ENCODE measurements at places on chromosomes 6 and 20.
A peak's percentile ranks its signal among the peaks of the same experiment; 100 is the strongest.

DNA sequence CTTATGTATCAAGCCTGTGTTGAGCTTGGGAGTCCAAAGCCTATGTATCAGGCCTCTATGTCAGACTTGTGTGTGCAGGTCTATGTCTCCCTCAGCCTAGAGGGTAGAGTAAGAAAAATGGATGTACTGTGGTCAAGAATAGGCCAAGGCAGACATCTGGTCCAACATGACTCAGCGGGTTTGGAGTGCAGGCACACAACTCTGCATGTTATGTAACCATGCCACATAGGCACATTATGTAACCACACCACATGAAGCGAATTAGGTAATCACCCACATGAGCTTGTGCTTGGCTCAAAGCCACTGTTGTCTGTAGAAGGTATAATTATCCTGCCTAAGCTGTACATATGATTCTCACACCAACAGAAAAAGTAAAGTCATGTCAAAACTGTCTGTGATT, 1190.5 kb upstream of the EYS start:
- DNase-seq: no peak

DNA sequence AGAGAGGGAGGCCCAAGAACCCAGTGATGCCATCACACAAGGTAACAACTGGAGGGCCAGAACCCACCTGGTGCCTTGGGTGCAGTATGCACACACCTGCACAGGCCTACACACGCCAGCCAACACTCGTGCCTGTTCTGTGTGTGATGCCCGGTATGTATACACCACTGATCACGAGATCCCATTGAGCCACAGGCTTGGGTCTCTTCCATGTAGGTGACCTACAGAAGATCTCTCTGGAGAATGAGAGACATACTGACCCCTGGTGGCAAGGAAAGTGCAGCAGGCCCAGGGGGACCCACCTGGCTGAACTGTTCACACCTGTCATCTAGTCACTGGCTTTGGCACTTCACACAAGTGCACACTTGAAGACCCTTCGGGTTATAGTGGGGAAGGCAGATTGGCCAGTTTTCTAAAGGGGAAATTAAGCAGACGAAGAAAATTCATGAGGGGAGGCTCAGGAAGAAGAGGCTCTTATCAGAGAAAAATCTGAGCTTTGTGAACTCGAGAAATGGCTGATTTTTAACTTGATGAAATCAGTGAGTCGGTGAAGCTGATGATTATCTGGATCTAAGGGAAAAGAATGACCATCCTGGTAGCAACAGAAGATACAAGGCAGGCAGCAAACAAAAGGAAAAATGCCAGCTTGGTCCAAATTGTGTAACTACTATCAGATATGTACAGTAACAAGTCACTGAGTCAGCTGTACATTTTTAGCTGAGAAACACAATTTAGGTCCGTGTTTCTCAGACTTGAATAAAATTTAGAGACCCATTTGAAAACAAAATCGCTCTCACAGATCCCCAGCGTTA, 69.1 kb upstream of the PBOV1 start:
- peak; percentile 28 for DNase-seq

GRCh38 chr6:169265486-169266131, 12.0 kb upstream of the THBS2 start:
- DNase-seq: no peak

DNA sequence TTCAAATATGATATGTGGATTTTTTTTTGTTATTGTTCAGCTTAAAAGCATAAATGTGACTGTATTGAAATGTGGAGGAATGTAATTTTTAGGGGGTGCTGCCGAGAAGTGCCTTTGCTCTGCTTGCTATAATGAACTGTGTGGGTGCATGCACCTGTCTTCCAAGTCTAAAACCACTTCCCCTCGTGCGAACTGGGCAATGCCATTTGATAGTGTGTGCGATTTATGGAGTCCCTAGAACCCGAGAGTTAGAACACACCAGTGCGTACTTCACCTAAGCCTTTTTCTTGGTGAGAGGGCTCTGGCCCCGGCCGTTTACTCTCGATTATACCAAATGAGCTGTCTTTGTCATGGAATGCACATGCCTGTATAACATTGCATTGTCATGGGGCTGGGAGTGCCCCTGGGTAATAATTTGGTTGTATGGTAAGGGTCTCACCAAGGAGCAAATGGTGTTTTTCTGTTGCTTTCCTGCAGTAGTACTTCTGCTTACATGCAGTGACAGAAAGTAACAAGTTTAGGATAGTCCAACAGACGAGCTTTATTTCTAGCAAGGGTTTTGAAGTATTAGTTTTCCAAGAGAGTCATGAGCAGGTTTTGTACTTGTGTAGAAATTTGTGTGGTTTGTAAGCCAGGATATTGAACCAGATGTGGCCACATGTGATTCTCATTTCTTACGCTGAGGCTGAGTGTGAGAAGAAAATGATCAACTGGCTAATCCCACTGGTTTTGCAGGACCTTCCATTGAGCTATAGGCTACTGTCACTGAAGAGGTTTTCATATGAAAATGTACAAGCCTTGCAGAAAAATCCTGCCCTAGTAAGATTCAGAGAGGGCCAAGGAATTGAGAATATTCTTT, 172.4 kb downstream of the DTNBP1 start:
- DNase-seq: no peak

DNA sequence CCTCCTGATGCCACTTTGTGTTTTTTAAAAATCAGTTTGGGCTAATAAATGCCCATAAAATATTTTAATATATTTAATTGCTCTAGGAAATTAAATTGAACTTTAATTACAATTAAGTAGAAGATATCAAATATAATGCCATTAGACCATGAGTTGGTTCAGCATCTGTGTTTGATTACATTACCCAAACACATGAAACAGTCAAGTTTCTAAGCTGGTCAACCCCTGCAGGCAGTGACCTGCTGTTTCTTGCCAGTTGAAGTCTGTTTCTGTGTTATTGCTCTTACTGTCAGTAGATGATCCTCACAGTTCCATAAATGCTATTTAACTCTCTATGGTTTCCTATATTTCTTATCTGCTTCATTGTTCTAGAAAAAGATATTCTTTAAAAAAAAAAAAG, 9.7 kb upstream of the TENT5A start:
- DNase-seq: no peak

DNA sequence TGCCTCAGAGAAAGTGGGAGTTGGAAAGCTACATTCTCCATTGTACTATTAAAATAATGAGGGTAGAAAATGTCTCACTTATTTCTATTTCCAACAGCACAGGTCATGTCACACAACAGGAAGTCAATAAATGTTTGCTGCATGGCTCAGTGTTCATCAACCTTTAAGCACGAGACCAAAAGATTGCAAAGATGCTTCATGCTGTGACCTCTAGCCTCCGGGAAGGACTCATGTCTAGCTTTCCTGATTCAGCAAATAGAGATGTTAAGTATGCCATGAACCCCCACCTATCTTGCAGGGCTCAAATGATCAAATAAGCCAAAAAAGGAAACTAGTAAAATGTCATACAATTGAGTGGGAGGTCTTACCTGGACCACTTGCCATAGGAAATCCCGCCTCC, 57.4 kb downstream of the NCOA6 start:
- no peak for DNase-seq

DNA sequence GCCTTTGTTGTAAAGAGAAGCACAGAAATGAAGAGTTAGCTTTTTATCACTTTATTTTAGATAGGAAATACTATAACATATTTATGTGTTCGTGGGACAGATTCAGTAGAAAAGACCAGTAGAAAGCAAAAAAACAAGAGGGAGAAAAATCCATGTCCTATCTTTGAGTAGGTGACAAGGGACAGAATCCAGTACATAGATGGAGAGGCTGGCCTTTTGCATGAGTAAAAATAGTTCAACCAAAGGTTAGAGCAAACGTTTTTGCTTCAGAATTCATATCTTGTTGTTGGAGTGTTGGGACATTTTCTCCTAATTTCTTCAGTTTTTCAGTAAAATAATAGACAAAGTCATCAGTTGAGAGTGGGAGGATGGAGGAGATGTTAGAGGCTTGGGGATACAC, 19.6 kb upstream of the FAM83B start:
- DNase-seq: no peak

GRCh38 chr6:63997221-63997620, 361.6 kb downstream of the PHF3 start:
- DNase-seq: no peak

DNA sequence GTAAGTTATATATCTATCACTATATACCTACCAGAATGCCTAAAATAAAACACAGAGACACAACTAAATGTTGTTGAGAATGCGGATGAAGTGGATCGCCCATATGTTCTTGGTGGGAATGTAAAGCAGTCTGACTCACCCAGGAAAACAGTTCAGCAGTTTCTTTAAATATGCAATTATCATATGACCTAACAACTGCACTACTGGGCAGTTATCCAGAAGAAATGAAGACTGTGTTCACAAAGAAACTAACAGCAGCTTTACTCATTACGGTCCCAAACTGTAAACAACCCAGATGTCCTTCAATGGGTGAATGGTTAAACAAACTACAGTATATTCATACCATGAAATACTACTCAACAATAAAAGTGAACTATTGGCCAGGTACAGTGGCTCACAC, 14.3 kb upstream of the ZC3H12D start:
- DNase-seq: no peak

- DNase-seq: no peak
These were observed 25.6 kb downstream of the SIRPA start for GRCh38 chr20:1920826-1921225.

DNA sequence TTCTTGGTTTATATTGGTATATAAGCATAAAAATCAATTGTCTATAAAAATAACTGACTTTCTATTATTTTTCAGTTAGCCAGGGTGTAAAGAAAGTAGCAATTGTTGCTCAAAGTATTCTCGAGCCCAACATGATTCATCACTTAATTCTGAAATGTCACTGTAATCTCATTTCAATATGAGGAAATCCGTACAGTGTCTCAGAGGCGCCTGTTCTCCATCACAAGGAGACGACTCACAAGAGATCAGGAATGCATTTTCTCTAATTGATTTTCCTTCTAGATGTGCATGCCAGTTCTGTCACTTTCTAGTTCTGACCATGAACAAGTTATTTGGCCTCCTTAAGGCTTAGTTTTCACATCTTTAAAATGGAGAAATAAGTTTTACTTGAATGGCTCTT, 753.1 kb downstream of the MAFB start:
- no peak for DNase-seq

- no peak for DNase-seq
These were observed 58.1 kb downstream of the INSM1 start for GRCh38 chr20:20425823-20426654.

- DNase-seq: no peak
These were observed 23.8 kb upstream of the FAM217A start for GRCh38 chr6:4102687-4103244.

DNA sequence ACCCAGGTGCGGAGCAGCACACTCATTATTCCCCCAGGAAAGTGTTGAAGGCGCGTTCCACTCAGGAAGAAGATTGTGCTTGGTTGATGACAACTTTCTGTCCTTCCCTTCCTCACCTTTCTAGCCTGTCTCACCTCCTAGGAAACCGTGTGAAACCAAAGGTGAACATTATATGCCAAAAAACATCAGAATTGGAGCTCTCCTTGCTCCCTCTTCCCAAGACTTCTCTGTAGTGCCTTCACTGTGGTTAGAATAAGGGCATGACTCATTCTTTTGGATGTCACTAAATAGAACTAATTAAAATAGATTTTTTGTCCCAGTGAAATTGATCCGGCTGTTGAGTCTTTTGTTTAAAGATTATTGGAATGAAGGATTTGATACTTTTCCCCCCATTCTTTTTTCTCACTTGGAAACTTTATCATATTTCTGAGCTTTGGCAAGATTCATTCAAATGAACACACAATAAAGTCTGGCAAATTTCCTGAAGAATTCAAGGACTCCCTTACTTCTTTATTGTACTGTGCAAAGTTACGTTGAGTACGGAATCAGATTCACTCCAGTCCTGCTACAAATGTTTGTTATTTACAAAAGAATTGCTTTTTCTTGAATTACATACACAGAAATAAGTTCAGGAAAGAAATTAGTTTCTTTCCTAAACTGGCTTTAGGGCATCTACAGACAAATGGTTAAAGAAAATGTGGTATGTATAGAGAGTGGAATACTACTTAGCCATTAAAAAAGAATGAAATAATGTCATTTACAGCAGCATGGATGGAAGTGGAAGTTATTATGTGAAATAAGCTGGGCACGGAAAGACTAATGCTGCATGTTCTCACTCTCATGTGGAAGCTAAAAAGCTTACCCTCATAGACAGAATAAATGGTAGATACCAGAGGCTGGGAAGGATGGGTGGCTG, 142.8 kb upstream of the AKAP12 start:
- DNase-seq: no peak

DNA sequence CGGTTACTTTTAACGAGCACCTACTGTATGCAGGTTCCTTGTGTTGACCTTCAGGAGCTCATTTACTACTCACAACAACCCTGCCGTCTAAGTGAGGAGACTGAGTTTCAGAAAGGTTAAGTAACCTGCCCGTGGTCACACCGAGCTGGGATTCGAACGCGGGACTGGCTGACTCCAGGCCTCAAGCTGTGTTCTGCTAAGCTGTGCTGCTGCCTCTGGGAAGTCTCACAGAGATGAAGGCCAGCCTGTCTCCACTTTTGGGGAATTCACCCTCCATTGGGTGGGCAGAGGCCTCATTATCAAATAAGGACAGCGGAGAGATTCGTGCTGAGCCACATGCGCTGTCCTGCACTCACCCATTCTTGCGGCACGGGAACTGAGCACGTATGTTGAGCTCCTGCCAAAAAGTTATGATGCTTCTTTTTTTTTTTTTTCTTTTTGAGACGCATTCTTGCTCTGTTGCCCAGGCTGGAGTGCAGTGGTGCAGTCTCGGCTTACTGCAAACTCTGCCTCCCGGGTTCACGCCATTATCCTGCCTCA, 25.9 kb upstream of the MYT1 start:
- DNase-seq: no peak

- DNase-seq: no peak
These were observed 72.2 kb downstream of the SLC22A3 start for GRCh38 chr6:160420253-160420968.

DNA sequence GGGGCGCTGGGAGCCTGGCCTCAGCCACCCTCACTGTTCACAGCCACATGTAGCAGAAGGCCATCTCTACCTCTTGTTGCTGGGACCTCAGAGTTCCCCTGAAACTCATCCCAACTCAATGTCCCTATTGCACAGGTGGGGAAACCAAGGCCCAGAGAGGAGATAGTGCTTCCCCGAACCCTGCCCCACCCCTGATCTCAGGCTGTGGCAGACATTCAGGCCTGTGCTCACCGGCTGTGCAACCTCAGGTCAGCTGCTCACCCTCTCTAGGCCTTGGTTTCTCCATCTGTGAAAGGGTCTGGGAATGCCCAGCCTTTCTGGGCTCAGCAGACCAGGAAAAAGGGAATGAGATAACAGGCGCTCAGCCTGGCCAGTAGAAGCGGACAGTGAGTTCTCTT, 6.4 kb upstream of the SLC52A3 start:
- no peak for DNase-seq
